ENCODE measurements at places on chromosomes 4 and X.

DNA sequence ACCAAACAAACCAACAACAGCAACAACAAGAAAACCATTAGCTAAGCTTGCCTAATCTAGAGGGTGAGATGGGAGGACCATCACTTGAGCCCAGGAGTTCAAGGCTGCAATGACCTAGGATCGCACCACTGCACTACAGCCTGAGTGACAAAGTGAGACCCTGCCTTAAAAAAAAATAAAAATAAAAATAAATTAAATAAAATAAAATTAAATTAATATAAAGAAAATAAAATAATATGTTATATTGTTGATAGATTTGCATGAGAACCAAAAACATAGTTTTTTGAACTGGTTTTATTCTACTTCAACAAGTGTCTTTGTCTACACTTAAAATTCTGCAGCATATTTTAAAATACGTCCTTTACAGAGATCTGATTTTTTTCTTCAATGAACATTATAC, 2683.1 kb downstream of the ARAP2 start:
- DNase-seq = no peak

GRCh38 chr4:7766661-7767345, 172.9 kb downstream of the AFAP1 start:
- DNase-seq = no peak

DNA sequence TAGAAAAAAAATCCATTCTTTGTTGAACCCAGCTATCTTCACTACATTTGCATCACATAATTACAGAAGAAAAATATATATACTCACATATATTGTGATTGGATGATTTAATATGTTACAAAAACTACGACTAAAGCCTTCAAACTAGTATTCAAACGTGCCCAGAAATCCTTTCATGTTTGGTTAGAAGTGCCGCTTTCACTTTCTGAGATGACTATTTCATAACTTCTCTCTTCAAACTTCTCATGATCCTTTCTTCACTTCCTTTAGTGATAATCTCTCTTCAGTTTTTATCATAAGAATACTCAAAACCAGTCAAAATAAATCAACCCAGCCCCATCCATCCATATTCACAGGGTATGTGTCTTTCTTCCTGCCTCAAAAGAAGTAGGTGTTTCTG, 50.8 kb upstream of the NAF1 start:
- no peak for DNase-seq

GRCh38 chr4:3293401-3294391, 875 bp downstream of the RGS12 start:
- no peak for DNase-seq

GRCh38 chr4:141814499-141814898, 178.1 kb downstream of the IL15 start:
- no peak for DNase-seq

GRCh38 chrX:105052926-105053325, 167.6 kb downstream of the TEX13A start:
- no peak for DNase-seq

DNA sequence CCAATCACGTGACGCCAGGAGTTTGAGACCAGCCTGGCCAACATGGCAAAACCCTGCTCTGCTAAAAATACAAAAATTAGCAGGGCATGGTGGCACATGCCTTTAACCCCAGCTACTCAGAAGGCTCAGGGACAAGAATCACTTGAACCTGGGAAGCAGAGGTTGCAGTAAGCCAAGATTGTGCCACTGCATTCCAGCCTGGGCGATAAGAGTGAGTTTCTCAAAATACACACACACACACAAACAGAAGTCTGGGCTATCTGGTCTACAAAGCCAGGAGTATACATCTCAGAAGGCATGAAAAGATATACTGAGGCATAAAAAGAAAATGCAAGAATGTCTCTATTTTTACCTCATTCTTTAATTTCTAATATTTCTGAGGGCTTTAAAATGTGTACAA, 11.3 kb downstream of the YTHDC1 start:
- no peak for DNase-seq

GRCh38 chr4:105569057-105569865, 16.8 kb downstream of the ARHGEF38 start:
- DNase-seq = no peak

GRCh38 chr4:169342159-169342860, 71.6 kb upstream of the SH3RF1 start:
- no peak for DNase-seq

DNA sequence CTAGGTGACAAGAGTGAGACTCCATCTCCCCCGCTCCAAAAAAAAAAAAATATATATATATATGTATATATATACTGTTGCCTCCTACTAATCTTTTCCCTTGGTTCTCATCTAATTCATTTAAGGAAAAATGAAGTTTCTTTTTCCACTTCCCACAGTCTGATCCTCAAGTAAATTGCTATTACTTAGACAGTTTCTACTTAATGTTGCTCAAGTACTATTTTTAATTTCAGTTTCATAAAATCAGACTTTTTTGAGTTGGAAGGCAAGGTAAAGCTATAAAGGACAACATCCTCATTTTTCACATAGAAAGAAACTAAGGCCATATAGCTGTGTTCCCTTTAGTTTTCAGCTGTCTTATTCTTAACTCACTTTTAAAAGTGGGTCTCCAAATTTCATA, 5.8 kb downstream of the RXFP1 start:
- DNase-seq = no peak

Data from activated CD8-positive, alpha-beta memory T cell treated with anti-CD3 and anti-CD28 coated beads for 4 hours (primary cell).